ENCODE measurements at places on chromosomes 5 and 9.

DNA sequence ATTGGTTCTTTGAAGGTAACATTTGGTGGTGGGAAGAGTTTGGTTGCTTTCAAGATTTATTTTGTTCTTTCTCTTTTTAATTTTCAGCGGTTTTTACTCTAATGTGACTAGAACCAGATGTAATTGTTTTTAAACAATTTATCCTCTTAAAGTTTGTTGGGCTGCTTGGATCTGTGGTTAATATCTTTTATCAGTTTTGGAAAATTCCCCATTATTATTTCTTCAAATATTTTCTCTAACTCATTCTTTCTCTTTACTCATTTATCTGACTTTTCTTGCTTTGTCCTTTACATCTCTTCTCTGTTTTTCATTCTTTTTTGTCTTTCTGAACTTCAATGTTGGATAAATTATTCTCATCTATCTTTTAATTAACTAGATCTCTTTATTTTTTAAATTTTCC is 29.9 kb downstream of the FCHO2 start:
- no peak for DNase-seq

DNA sequence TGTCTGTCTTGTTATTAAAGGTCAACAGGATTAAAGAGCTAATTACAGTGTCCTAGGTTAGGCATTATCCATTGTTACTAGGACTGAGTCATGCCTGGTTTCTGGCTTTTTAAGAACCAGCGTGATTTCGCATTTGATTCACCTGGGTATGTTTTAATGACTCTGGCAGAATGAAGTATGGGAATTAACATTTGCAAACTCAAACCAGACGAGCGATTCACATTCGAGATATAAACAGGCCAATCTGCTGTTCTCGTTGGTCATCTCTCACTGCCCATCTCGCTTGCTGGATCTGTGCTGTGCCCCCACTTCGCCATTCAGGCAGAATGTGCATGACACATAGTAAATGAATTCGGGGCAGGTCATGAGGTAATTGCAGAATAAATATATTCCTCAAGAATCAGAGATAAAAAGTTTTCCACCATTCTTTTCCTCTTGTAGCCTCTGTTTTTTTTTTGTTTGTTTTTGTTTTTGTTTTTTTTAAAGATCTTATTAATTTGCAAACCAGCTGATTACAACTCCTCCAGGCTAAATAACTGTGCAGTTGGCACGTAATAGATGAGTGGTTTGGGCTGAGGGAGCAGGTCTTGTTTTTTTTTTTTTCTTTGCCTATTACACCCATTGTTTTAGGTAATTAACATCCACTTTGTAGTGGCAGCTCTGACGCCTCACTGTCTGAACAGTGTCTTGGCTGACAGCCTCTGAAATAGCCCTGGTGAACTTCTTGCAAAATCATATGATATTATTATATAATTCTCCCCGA is 313.5 kb upstream of the MSX2 start:
- DNase-seq, result no peak

GRCh38 chr5:110377943-110378342 is 348.5 kb downstream of the TMEM232 start:
- DNase-seq, result peak; percentile 21

GRCh38 chr5:67301285-67301903 is 104.8 kb upstream of the CD180 start:
- peak; percentile 69 for DNase-seq

- no peak for DNase-seq
Measured at GRCh38 chr9:134458207-134459108, 132.2 kb downstream of the RXRA start.

- no peak for DNase-seq
Measured at GRCh38 chr5:62795926-62796325, 217.3 kb downstream of the LRRC70 start.

GRCh38 chr5:145117285-145117684 is 717.9 kb downstream of the PRELID2 start:
- DNase-seq, result no peak

DNA sequence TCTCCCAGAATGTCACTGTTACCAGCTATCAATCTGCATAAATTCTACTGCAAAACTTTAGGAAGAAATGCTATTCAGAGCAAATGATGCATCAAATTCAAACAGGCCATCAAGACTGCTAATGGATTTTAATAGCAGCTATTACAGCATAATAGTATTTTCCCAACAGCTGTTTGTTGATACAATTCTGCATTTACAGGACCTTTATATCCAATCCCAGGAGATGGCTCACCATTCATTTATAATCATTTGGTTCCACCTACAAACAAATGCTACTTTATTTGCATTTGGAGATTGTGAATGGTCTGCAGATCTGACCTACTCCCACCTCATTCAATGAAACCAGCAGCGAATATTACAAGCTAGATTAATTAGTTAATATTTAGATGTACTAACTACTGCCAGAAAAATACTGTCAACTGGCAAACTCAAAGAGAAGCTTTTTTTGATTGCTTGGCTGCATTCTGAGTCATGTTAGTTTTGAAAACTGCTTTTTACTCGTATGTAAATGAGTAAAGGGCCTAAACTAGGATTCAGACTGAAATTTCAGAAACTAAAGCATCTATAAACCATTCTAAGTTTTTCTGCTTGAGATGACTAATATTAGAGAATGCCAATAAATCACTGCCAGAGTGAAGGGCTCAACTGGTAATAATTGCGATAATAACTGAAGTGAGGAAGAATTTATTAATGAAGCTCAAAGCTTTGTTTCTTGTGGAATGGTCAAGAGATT is 7.1 kb upstream of the PCA3 start:
- no peak for DNase-seq

DNA sequence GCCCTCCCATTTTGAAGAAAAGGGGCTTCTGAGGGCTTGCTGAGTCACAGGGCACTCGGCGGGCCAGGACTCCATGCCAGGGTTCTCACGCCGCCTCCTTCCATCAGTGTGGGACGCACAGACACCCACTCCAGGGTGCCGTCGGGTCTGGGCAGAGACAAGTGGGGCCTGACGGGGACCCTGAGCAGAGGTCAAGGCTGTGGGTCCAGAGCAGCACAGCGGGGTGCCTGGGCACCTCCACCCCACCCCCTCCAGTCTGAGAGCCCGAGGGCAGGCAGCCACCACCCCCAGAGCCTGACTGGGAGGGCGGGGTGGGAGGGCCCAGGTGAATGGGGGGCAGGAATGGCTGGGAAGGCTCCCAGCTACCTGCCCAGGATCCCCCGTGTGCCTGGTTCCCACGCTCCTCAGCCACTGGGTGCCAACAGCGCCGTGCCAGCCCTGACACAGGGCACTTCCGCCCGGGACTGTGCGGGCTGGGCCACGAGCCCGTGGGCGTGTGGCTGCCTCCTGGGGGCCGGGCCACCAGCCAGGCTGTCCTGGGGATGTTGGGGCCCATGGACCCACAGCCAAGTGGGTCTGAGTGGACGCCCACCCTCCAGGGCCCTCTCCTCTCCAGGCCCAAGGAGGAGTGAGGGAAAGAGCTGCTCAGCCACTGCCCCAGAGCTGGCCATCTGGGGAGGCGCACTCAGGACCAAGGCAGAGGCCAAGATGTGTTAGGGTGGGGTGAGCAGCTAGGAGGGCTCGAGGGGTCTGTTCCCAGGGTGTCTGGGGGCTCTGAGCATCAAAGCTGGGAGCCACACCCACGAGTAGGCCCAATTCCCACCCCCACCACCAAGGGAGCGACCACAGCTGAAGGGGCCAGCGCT is 10.1 kb upstream of the NRARP start:
- DNase-seq, result peak; percentile 39

DNA sequence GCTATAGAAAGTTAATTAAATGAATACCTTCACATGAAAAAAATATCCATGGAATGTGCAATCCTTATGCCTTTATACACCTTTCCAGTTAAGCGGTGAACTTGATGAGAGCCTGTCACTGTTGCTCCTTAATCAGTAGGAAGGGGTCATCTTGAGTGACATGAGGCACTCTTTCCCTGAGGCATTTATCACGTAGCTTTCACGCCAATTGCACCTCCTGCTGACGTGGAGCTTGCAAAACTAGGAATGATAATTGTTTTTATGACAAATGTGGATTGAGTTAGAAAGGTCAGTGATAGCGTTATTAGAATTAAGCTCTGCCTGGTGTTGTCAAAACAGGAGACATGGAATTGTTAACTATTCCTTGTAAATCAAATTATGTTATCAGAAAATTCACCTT is 79.7 kb downstream of the SLF1 start:
- DNase-seq, result no peak

GRCh38 chr5:14630671-14631070 is 33.8 kb upstream of the OTULIN start:
- DNase-seq, result no peak

GRCh38 chr9:19799784-19800183 is 10.9 kb upstream of the SLC24A2 start:
- no peak for DNase-seq

DNA sequence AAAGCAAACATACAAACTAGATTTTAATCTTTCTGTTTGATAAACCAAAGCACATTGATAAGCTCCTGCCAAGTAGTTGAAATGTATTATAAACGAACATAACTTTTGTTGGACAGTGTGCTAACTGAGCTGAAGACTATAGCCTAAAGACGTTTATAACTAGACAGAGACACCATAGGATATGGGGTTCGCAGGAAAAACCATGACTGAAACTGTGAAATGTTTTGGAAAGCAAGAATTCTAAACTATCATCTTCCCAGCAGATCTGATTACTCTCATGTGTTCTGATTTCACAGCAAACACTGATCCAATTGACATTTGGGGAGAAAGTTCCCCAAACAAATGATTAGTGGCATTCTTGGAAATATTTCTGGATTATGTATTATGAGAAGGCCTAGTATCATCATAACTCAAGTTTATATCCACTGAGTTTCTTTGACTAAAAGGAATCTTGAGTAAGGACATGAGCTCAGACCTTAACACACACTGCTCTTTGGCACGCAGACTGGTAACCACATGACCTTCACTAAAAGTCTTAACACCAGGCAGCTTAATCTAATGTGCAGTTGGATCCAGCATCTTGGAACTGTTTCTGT is 375.2 kb downstream of the ZNF608 start:
- peak; percentile 69 for DNase-seq

GRCh38 chr5:80124121-80124918 is 89.2 kb downstream of the THBS4 start:
- DNase-seq, result no peak

DNA sequence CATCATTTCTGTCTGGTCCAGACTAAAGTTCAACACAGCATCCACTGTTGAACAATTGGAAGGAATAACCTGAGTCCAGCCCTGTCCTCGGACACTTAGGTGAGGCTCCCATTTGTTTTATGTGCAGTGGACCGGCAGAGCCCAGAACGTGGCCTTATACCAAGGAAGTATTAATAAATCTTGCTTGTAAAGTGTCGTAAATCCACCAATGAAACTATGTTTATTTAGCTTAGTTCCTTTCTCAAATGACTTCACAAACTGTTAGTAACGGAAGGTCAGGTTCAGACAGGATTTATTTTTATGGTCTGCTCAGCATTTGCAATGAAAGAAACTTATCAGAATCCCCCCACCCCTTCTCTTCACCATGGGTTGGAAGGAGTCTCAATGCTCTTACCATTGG is 149.5 kb downstream of the PCSK1 start:
- DNase-seq, result no peak

DNA sequence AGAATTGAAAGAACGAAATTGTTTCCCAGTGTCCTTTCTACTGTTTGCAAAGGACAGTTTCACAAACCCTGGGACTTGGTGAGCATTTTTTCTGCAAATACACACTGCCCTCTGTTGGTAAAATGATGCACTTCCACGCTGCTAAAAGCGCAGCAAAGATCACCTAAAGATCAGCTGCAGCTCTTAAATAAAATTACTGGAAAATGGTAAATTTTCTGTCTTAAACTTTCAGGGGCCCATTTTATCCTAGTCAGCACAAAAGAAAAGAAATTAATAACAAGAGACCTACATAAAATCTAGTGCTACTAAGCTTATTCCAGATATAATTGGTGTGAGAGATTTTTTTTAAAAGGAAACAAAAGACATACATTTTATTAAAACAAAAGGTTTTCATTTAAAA is 566.0 kb downstream of the CAAP1 start:
- DNase-seq, result peak; percentile 82

- no peak for DNase-seq
Measured at GRCh38 chr9:3464033-3464638, 61.7 kb downstream of the RFX3 start.

DNA sequence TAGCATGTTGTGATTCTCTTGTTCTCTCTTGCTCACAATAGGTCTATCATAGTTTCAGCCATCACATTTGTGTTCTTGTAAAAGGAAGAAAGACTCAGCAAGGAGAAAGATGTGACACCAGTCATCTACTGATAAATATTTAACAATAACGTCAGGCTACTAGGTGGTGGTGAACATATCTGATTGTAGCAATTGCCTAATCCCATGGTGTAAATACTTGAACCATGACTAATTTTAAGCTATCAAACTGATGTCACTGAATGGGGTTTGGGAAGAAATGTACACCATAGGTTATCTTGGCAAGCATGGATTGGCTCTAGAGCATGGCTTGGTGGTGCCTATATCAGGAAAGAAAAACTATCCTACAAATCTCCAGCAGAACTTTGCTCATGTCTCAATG is 16.6 kb downstream of the DMRTA1 start:
- DNase-seq, result no peak

DNA sequence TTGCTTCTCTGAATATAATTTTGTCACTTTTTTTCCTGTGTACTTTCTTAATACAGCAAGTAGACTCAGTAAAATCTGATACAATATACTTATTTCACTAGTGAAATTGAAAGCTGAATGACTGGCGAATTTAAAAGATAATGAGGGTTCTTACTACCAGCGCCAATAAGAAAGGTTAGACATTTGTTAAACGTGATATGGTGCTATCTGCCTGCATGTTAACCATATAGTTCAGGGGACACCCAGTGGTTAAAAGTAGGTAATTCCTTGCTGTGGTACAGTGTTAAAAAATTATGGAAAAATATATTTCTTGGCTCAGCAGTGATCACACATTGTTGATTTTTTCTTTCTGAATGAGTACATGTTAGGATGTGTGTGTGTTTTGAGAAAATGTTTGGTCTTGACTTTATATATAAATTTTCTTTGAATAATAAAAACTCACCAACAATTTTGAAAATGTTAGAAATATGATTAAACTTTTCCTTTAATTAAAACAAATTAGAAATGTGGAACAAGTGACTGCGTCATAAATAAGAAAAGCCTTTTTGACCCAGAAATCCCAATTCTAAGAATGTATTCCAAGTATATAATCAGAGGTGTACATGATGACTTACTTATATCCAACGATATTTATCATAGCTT is 25.8 kb downstream of the CAST start:
- DNase-seq, result no peak

DNA sequence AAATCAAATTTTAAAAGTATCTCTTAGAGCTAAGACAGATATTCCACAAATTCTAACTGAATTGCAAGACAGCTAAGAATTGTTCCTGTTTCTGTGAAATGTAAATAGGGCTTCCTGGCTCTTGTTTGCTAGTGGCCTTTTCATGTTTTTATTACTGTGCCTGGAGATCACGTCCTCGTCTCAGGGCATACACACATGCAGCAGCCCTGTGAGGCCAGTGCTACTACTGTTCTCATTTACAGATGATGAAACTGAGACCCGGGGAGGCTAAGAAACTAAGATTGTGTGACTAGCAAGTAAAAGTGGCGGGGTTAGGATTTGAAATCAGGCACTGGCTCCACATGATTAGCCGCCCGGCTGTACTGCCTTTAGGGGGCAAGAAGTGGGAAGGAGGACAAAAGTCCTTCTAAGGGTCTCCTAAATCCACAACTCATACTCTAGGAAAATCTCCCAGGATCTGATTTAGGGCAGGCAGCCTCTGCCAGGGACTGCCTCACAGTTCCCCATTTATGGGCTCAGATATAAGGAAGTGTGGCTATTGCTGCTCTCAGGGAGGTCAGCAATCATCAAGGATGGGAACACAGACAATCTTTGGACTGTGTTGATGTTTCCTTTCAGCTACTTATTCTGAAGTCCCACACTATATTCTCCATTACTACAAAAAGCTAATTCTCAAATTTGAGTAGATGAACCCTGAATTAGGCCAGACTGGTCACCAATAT is 7.9 kb downstream of the PRUNE2 start:
- no peak for DNase-seq
